ENCODE measurements at places on chromosomes 2 and 18.

DNA sequence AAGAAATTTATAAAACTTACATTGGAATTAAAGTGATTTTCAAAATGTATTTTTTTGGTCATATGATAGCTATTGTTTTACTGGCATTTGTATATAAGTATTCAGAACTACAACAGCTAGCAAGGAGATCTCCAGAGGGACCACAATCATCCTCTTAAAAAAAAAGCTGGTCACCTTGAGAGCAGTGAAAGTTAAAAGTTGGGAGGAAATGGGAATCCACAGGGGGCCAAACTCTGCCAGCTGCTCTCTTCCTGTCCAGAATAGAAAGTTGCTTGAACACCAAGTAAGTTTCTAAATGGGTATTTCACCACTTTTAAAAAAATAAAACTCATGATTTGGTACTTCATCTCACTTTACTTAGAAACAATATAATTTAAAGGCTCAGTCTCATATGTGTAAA lies 1025.1 kb downstream of the LRP1B start:
- DNase-seq, result no peak

DNA sequence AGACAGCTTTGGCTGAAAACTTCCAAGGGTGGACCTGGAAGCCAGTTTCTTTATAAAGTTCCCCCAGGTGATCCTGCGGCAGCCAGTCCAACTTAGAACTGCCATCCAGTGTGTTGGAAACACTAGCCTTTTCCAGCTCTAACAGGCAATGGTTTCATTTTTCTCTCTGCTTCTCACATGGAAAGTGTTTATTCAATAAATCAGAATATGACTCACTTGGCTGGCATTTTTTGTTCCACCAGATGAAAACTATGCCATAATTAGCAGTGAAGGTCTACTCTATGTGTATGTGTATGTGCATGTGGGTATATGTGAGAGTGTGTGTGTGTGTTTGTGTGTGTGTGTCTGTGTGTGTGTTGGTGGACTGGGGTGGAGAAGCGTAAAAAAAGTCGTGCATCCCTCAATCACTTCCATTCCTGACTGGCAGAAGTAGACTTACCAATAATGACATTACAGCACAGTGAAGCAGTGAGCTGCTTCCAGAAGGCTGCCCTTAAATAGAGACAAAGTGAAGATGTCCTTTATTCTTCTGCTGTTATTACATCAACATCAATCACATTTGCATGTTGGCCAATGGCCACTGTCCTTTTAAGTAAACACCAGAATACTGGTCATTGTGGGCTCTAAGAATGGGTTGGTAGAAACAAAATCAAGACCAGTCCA lies 90.9 kb upstream of the SETBP1 start:
- no peak for DNase-seq

- DNase-seq, result no peak
These were observed 282.3 kb downstream of the BCL11A start for GRCh38 chr2:60271131-60271530.

DNA sequence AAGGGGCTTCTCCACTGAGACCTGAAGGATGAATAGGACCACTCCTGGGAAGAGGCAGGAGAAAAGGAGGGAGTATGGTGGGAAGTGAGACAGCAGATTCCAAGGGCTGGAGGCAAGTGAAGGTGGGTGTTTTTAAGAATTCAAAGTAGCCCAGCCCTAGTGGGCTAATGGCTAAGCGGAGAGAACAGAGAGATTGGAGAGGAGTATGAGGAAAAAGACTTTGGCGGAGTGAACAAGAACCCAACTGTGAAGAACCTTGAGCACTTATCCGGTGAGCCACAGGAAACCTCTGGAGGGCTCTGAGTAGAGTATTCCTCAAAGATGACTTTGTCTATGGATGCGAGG lies 142.6 kb downstream of the COPS8 start:
- DNase-seq, result no peak

- no peak for DNase-seq
These were observed 168.1 kb upstream of the RMP24 start for GRCh38 chr18:35804377-35804776.

DNA sequence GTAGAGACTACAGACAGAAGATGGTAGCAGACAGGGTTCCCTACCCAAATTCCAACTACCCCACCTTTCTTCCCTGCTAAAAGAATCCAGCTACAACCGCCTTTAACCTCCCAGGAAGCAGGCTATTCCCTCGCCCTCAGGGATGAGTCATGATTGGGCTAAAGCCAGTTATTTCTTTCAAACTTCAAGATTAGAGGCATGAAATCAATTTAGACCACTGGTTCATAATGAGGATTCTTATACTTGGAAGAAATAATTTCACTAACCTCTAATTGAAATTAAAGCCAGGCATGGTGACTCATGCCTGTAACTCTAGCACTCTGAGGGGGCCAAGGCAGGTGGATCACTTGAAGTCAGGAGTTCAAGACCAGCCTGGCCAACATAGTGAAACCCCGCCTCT lies 20.0 kb downstream of the TRIP12 start:
- DNase-seq, result no peak

- no peak for DNase-seq
These were observed 119.5 kb downstream of the SMAD7 start for GRCh38 chr18:48831113-48831759.

DNA sequence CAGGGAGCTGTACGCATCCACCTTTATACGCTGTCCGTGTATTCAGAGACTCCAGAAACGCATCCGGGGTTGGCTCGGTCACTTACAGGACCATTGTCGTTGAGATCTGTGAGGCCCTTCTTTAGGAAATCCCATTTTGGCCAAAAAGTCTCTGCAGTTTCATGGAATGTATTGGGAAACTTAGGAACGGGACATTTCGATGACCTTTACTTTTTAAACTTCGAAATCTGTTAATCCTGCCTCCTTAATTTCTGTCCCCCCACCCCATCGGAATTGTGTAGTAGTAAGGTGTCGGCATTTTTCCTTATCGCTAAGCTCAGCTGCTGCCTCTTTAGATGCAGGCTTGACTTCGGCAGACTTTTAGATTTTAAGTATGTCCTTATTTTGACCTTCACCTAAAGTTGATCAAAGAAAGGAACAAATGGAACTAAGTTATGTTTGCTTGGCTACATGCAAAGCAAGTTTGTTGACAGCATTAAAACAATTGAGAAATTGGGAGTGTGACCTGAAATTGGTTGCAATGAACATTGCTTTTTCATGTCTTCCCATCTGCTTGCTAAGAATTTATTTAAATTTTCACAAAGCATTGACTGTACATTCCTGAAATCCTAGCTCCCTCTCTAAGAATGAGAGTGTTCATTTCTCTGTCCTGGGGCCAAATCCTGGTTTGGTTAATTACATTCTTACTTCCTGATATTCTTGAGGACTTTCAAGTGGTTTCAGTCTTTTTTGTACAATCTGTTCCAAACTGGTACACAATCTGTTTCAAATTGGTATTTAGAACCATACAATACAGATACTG lies 884 bp upstream of the RAPH1 start:
- DNase-seq, result no peak

- no peak for DNase-seq
These were observed 15.2 kb downstream of the BCL2L11 start for GRCh38 chr2:111135910-111136297.

GRCh38 chr2:26691881-26692278 lies 642 bp upstream of the KCNK3 start:
- no peak for DNase-seq

DNA sequence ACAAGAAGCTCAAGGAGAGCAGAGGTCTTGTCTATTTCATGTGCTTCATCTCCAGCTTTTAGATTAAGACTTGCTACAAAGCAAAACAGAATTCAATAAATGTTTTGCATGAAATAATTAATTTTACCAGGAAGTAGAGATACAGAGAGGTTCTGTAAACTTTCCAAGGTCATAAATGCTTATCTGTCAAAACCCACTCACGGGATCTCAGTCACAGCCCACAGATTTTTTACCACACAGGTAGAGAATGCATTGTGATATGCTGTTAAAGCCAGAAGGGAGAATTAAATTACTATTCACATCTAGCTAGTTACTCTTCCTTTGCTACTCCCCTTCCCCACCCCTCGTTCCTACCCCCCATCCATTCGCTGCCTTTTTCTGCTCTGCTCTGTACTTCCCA lies 205.5 kb downstream of the DNAH7 start:
- no peak for DNase-seq

DNA sequence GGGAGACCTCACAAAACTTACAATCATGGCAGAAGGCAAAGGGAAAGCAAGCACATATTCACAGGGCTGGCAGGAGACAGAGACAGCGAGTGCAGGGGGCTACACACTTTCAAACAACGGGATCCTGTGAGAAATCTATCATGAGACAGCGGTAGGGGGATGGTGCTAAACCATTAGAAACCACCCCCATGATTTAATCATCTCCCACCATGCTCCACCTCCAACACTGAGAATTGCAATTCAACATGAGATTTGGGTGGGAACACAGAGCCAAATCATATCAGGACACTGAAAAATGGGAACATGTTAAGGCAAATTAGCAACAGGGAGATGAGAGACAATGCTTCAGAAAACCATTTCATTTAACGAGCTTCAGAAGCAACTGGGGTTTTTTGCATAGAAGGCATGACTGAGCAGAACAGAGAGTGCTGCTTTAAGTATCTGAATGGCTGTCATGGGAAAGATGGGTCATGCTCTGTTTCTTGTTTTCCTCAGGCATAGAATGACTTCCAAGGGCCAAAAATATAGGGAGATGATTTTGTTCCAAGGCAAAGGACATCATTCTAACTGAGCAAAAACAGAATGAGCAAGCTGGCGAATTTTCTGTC lies 100.8 kb upstream of the MAP2 start:
- no peak for DNase-seq

DNA sequence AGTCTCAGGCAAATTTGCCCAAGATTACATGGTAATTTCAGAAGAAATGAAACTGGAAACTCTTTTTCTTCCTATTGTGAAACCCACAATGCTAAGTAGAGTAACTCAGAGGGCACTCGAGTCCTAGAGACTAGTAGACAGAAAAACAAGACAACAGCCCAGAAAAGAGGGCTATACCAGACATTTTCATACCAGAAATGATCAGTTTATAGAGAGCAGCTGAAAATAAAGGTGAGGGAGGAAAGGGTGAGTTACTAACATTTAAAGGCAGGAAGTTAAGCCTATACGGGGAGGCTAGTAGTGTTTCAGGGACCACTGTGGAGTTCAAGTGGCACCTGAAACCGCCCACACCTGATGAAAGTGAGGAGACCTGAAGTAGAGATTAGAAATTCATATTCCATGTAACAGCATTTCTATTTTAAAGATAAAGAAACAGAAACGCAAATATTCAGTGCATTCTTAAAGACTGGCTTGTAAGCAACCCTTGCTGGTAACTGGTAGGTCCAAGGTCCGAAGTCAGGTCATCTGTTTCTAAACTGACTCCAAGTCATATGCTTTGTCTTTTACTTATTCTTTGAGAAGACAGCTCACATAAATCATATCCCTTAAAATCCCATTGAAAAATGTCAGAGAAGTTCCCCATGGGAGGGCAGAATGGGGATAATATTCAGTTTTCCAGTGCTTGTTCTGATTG lies 145.1 kb upstream of the ITGB6 start:
- DNase-seq, result no peak

DNA sequence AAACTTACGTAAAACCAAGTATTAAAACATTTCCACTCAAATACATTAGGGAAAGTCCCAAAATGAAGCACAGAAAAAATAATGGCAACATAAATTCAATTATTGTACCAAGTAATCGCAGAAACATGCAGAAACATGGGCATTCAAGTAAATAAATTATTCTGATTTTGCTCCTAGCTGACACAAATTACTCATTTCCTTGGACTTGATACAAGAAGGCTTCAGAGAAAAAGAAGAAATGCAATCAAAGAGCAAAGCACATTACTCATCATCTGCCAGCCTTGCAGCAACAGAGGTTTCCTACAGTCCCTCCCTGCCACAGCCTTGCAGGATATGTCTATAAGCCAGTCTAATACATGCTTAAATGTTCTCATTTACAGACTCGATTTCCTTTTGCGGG lies 439.8 kb upstream of the LYPD1 start:
- no peak for DNase-seq

DNA sequence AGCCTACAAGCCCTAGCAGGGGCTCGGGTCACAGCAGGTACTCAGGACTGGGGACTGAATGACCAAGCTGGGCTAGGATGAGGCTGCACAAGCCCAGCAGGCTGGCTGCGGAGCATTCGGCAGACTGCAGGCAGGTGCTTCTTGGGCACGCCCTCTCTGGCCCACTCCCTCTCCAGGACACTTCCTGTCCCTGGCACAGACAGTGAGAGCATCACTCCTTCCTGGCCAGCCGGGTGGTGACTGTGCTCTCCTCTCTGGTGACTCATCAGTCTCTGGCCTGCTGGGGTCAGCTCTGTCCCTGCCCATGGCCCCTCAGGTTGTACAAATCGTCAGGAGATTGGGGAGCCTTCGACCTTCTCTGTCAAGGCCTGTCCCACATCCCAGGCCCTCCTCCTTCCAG lies 22.5 kb downstream of the C1QL2 start:
- no peak for DNase-seq

DNA sequence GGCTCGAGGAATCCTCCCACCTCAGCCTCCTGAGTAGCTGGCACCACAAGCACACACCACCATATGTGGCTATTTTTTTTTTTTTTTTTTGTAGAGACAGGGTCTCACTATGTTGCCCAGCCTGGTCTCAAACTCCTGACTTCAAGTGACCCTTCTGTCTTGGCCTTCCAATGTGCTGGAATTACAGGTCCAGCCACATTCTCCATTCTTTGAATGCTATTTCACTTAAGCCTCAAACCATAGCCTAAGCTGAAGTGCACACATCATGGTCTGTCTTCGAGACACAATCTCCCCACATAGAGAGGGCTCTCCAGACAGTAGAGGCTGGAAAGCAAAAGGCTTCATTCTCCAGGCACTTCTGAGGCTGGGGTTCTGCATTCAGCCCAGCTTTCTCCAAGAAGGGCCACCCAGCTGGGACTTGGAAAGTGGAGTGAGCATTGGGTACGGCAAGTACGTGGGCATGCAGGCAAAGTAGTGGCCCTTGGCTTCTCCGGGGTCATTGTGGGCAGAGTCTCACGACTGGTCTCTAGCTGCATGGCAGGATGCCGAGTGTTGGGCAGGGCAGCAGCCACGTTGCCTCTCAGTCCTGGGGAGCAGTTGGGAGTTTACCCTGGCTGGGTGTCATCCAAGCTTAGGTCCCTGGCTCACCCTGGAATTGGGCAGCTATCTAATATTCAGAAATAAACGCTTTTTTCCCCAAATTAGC lies 78.2 kb upstream of the SMAD7 start:
- DNase-seq, result no peak

DNA sequence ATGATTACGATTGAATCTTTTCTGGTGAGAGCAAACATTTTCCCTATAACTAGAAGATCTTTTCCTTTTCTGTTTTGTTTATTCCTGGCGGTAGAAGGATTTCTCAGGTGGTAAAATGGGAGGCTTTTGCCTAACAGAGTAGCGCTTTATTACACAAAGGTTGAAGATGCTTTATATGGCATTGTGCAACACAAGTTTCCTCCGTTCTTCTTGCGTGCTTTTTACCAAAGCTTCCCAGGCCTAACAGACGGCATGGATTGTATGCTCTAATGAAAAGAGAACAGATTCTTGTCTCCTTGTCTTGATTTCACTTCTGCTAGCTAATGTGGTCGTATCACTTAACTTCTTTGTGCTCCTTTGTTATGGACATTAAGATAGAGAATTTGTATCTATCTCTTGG lies 43.8 kb downstream of the MYO1B start:
- DNase-seq, result no peak

GRCh38 chr2:135212757-135213156 lies 160.7 kb downstream of the RAB3GAP1 start:
- no peak for DNase-seq

GRCh38 chr2:40451918-40452605 lies at the start of gene SLC8A1:
Gene SLC8A1, minus strand, starts transcription at chr2:40452090.
- no peak for DNase-seq

GRCh38 chr2:127527001-127527804 lies 914 bp upstream of the IWS1 start:
- DNase-seq, result no peak

- no peak for DNase-seq
These were observed 853 bp downstream of the LANCL1 start for GRCh38 chr2:210475706-210476105.

GRCh38 chr2:230677201-230677946 lies 35.3 kb upstream of the CAB39 start:
- no peak for DNase-seq

Data from stimulated activated CD4-positive, alpha-beta T cell treated with anti-CD3 and anti-CD28 coated beads, TNF-alpha, amount 100 ng/mL, for 24 hours (primary cell).